ENCODE measurements at places on chromosomes 11 and 22.

DNA sequence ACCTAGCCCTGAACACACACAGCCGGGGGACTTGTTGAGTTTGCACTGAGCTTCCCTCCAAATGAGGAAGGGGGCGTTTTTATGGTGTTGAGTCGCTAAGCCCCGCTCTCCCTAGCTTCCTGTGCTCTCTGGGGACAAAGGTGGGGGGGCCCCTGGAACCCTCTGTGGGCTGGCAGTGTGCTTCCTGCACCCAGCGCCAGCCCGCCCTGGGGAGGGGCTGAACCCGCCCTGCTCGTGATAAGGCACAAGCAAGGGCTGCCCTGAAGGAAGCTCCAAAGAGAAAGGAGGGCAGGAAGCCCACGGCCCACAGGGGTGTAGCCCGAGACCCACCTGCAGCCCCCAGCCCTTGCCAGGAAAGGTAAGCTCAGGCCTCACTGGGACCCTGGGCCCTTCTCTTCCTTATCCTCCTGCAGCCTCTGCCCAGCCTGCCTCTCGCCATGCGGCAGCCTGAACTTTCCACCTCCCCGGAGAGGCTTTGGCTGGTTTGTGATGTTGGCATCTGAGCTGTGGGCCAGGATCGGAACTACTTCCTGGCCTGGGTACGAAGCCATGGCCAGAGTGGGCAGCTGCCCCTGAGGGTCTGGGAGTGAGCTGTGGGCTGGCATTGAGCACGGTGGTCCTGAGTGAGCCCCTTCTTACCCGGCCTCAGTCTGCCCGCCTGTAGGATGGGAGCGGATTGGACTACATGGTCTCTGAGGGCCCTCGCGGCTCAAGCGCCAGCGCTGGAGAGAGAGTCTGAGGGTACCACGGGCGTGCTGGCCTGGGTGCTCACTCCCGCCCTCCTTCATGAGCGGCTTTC lies at the start of gene FERMT3:
Gene FERMT3 (plus strand): TSS at position 265 of the 799 bp plus-strand sequence. CDS start 644 bp downstream, outside the sequence.
- peak; percentile 87 for DNase-seq

- no peak for DNase-seq
Measured at GRCh38 chr11:123145220-123145619, 49.8 kb downstream of the CLMP start.

DNA sequence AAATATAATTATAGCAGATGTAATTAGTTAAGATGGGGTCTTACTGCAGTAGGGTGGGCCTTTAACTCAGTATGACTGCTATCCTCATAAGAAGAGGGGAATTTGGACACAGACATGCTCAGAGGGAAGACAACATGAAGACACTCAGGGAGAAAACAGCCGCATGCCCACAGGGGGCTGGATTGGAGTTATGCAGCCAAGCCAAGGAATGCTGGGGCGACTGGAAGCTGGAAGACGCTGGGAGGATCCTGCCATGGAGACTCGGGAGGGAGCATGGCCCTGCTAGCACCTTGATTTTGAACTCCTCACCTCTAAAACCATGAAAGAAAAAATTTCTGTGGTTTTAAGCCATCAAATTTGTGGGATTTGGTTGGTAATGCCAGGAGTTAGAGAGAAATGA lies 40.9 kb downstream of the PANX1 start:
- DNase-seq = no peak

- no peak for DNase-seq
Measured at GRCh38 chr11:117300773-117301172, 9.6 kb downstream of the BACE1-AS start.

DNA sequence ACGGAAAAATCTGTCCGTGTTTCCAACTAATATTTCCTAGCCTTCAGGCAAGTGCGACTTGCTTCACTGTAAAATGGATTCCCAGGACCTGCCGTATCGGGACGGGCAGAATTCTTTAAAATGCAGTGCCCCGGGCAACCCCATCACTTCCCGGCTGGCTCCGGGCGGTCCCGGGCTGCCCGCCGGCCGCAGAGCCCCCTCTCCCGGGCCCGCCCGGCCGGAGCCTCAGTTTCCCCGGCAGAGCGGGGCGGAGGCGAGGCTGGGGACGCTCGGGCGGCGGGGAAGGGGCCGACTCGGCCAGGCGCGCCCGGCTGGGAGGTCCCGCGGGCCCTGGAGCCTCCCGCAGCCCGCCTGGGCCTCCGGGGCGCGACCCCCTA lies 84.2 kb upstream of the WNT7B start:
- no peak for DNase-seq

GRCh38 chr11:45037434-45038005 lies 86.8 kb upstream of the TP53I11 start:
- DNase-seq = no peak

GRCh38 chr11:126317756-126318573 lies 14.1 kb downstream of the DCPS start:
- DNase-seq = peak; percentile 23

DNA sequence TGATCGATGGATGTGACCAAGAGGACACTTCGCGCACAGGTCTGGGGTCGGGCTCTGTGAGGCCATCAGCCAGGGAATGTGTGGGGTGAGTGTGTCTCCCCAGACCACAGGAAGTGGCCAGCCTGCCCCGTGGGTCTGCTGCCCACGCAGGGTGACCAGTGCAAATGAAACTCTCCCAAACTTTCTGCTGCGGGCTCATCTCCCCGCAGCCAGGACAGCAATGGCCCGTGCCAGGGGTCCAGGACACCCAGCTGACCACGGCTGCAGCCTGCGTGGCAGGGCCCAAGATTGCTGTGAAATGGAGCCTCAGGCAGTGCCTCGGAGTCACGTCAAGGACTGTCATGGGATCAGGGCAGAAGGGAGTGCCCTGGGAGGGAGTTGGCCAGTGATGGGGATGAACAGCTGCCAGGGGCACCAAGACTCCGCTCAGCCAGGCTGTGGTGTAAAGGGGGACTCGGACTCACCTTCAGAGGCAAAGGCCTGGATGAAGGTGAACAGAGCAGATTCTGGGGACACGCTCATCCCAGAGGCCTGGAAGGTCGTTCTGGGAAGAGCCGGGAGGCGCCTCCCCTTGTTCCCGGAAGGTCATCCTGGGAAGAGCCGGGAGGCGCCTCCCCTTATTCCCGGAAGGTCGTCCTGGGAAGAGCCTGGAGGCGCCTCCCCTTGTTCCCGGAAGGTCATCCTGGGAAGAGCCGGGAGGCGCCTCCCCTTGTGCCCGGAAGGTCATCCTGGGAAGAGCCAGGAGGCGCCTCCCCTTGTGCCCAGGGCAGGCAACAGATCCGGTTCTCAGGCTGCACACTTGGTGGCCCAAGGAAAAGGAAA lies 252.6 kb downstream of the BRD1 start:
- DNase-seq = no peak

DNA sequence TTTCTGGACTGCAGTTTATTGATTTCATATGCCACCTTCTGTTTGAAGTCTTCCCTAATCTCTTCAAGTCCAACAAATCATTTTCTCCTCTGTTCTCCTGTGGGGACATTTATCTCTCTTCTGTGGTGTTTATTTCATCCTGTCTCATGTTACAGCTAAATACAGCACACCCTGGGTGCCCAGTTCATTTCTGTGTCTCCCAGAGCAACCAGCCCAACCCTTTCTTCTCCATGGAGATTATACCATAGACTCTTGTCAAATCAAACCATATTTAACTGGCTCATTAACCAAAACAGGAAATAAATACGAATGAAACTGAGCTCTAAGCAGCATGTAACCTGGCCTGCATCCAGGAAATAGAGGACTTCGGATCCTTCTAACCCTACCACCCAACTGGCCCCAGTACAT lies at the start of gene MS4A8:
Gene MS4A8 (plus strand): TSS at position 329 of the 408 bp plus-strand sequence. CDS start 1,249 bp downstream, outside the sequence.
- no peak for DNase-seq

DNA sequence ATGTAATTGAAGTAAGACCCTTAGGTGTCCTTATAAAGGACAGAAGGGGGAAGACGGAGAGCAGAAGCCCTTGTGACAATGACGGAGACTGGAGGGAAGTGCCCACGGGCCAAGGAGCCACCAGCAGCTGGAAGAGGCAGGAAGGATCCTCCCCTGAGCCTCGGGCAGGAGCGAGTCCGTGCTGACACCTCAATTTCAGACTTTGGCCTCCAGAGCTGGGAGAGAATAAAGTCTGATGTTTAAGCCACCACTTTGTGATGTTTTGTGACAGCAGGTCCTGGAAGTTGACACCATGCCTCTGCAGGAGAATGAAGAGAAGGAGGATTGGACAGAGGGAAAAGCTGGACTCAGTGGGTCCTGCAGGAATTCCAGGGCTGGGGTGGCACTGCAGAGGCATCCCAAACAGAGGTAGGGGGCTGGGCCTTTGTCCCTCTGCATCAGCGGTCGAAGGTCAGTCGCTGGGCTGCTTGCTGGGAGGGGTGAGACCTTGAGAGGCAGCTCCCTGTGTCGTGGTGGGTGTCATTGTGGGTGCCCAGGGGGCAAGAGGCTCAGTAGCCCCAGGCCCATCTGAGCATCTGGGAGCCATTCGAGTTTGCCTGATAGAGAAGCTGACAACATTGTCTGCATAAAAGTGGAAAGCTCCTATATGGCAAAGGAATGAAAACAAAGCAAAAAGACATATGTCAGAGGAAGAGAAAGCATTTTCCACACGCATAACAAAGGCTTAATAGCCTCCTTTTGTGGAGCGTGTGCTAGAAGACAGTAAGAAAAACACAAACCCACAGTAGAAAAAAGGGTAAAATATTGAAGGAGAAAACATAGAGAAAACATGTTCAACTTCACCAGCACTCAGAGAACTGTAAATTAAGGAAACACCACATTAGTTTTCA lies 68.8 kb downstream of the RTL6 start:
- no peak for DNase-seq

- DNase-seq = no peak
Measured at GRCh38 chr11:120212259-120212878, 1.5 kb downstream of the OAF start.

DNA sequence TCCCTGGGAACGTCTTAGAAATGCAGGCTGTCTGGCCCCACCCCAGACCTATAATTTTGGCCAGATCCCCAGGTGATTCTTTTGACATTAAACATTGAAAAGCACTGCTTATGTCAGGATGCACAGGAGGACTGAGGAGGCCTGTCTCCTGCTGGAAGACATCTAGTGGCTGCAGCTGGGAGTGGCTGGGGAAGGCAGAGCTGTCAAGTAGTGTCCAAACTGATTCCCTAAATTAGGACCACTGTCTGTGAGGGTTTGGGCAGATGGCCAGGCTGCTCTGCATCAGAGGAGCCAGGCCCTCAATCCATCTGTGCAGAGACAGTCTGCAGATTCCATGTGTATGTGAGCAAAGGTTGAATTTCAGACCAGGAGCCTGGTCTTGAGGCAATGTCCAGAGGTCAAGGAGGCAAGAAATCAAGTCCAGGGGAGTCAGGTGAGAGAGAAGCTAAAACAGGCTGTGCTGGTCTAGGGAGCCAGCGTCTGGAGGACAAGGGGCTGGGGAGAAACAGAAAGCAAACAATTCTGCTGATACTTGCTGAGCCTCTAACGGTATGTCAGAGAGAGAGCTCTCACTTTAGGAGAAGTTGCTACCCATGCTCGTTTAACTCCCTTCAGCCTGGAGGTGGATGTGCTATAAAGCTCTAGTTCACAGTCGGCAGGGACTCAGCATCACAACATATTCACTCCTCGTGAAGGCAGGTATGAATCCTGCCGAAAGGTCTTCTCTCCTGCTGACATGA lies 15.3 kb upstream of the SYTL2 start:
- peak; percentile 29 for DNase-seq

GRCh38 chr22:20264614-20265452 lies 3.3 kb downstream of the RTN4R start:
- no peak for DNase-seq

- DNase-seq = no peak
Measured at GRCh38 chr11:8249482-8249881, 14.2 kb downstream of the LMO1 start.

DNA sequence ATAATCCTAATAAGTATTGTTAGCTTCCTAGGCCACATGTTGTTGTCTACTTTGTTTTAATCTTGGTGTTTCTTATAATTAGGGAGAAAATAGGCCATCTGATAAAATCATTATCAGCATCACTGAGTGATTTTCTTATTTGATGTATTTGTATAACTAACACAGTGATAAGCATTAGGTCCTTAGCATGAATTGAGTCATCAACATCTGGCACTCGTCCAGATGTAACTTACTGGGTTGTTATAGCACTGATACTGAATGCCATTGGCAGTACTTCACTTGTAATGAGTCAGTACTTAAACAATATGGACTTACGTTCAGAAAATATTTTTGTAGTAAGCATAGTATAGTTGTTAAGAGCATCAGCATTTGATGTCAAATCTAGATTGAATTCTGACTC lies 16.2 kb downstream of the API5 start:
- DNase-seq = no peak

DNA sequence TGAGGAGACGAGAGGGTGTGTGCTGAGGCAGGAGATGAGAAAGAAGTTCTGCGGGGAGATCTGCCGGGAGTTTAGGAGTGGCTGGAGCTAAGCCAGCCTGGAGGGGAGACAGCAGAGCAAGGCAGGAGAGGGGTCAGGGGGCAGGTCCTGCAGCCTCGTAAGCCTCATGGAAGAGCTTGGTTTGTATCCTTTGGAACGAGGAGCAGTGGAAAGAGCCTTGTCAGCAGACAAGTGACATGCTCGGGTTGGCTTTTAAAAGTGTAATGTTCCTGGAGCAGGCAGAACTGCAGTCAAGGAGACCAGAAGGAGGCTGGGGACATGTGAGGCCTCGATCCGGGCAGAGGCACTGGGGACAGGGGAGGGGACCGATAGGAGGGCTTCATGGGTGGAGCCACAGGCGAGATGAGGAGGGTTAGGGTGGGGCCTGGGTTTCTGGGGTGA lies 21.4 kb upstream of the TUB start:
- DNase-seq = no peak

DNA sequence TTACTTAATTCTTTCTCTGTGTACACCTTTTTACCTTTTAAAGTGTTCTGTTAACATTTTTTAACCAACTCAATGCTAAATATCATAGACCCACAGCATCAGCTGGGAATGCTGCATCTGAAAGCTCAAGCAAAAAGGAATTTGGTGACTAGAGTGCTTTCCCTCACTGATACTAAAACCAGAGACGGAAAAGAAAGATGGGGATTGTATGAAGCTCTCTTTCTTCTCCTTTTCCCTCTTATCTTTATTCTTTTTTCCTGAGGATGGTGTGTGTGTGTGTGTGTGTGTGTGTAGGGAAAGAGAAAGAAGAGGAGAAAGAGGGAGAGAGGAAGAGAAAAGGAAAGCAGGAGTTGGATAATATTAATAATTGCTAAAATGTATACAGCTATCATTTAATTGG lies 4.1 kb upstream of the SIK2 start:
- DNase-seq = no peak

DNA sequence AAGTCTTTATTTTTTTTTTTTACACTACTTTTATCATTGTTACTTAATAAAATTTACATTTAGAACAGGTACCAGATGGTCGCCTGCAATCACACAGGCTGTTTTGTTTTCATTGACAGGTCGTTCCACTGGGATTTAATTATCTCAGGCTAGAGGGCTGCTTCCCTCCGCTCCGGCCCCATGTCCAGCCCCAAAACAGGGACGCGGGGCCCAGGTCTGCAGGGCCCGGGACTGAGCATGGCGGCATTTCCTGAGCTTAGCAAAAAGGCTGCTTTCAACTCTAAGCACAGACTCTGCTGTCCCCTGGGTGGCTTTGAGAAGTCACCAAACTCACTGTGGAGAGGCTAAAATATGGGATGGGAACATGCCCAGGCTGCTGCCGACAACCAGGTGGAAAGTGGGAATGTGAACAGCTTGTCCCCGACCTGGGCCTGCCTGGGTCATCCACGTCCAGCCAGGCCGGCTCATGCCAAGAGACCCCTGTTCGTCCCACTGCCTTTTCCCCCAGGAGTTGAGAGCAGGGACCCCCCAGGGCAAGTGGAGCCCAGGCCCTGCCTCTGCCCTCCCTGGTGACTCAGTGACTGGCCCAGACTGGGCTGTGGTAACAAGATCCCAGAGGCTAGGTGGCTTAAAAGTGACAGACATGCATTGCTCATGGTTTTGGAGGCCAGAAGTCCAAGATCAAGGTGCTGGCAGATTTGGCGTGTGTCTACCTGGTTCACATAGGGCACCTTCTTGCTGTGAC lies 150.0 kb downstream of the SHANK2 start:
- DNase-seq = no peak
